OCI-M1 (cell line): ENCODE measurements at places on chromosomes 4 and X.

DNA sequence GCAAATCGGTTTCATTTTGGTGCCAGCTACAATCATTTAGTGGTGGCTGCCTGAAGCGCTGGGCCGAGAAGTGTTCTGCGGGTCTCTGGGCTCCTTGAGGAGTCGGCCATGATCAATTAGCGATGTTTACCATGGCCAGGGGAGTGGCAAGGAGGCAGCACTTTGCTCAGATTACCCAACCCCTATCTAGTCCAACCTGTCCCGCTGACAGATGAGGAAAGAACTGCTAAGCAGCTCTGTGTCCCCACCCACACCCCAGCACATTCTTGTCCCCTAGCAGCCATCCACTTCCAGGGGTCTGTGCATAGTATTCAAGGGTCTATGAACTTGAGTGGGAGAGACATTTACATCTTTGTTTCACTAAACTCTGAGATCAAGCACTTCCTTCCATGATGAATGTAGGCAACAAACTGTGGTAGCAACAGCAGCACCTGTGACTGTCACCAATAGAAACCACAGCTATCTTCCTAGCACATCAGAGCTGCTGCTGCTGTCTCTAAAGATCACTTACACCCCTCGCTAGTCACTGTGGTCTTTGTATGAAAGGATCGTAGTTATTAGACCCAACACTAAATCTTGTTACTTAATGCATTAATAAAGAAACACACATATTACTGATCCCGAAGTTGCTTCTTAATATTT, 331.6 kb downstream of the BCOR start:
- no peak for DNase-seq

- peak; percentile 8 for DNase-seq
These were observed 348.0 kb upstream of the POU3F4 start for GRCh38 chrX:83160096-83160495.

DNA sequence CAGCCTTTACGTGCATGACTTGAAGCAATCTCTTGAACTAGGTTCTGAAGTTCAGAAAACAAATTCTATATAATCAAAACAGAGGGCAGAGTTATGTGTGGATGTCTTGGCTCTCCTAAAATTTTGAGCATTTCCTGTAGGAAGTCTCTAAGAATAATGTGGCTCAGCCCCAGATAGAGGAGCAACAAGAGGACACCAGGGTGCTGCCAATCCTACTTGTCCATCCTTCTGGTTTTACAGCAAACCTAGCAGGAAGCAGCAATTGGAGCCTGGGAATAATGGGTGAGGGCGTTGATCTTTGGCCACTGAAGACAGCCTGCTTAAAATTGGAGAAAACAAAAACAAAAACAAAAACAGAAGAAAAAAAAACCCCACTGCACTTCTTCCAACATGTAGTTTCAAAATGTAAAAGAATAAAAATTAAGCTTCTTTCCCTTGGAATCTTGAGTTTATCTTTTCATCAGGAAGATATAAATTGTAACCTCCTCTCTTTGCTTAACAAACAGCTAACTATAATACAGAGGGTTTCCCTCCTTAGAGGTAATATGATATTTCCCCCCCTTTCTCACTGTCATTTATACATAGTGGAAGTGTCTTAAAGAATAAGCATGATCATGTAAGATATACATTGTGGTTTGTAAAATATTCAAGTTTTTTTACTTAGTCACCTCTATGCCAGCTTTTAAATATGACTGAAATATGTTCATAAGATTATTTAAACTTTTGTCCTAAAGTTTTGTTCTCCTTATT, 130.6 kb downstream of the FBXO8 start:
- DNase-seq, result peak; percentile 62

- DNase-seq, result no peak
These were observed 264.3 kb upstream of the AGTR2 start for GRCh38 chrX:115906276-115906675.

- DNase-seq, result peak; percentile 19
These were observed 97.7 kb downstream of the DDX60 start for GRCh38 chr4:168220893-168221292.

- DNase-seq, result no peak
These were observed 7.9 kb upstream of the MBTPS2 start for GRCh38 chrX:21831496-21831895.

- no peak for DNase-seq
These were observed 283.8 kb downstream of the TRIML1 start for GRCh38 chr4:188423039-188423438.

GRCh38 chr4:41012293-41012692, 202.0 kb downstream of the APBB2 start:
- DNase-seq, result no peak
